ENCODE measurements at places on chromosomes 5 and 9.

GRCh38 chr5:122377026-122377425, 65.0 kb downstream of the SNCAIP start:
- DNase-seq, result no peak

DNA sequence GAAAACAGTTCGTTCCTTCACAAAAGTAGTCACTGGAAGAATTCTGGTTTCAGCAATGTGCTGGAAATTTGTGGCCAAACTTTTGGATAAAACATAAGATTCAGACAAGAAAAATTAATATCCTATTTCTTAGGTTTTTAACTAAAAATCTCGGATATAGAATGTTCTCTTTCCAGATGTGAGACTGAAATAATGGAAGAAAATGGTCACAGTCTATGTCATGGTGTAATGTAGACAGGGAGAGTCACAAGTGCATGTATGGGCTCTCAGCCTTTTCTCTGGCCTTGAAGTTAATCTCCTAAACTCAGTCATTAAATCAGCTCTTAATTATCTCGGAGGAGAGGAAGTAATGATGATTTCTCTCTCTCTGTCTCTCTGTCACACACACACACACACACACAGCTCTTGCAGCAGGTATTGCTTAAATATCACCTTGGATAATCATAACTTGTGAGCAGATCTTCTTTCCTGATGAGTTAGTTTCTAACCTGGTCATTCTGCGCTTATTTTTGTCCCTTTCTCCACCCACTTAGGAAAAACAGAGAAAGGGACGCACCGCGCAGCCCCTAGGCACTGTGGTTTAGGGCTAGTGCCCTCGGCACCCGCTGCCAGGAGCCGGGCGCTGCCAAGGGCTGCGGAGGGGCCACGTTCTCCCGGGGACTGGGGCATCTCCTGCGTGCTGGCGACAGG, 672 bp upstream of the ITGA2 start:
- DNase-seq, result no peak

GRCh38 chr9:128411364-128412119, 9.1 kb upstream of the CERCAM start:
- no peak for DNase-seq

GRCh38 chr5:99070362-99070761, 141.6 kb upstream of the CHD1 start:
- DNase-seq, result no peak

GRCh38 chr5:58640011-58640410, 57.1 kb downstream of the RAB3C start:
- DNase-seq, result no peak

DNA sequence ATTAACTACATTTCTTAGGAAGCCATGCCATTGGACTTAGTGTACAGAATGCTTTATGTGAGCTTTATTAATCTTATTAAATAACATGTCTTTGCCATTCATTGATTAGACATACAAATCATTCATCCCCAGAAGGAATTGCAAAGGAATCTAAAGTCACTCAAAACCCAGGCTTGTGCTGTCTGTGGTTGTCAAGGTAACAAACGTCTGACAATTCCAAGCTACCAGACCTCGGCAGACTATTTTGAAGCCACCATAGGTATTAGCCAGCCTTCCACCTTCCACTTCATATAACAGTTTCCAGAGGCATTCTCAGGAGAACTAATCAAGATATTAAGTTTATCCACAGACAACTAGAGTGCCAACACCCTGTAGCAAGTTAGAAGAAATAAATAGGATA, 135.2 kb upstream of the TUSC1 start:
- DNase-seq, result no peak

DNA sequence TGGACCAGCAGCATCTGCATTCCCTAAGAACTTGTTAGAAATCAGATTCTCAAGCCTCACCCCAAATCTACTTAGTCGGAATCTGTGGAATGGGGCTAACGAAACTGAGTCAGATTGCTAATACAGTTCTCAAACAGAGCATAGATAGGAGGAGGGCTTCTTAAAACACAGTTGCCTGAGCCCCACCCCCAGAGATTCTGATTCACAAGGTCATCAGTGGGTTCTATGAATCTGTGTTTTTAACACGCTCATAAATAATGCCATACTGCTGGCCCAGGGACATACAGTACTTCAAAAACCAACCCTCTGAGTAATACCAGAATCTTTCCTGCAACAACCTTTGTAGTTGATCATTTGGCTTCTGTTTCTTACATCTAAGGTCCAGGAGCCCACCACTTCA, 32.9 kb upstream of the GARNL3 start:
- no peak for DNase-seq

DNA sequence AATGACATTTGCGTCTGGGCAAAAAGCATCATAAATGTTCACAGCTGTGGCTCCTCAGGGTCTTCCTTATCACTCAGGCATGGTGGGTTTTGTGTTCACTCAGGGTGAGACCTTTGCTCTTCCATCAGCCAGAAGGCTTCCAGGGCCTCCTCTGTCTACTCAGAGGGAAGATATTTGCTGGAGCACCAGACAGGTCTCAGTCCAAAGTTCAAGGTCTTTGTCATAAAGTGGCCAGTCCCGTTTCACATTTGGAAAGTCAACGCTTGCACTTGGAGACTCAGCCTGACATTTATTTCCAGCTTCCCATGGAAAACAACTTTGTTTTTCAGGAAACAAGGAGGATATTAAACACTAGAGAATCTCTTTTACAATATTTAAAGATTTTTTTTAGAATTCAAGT, 12.2 kb upstream of the CARTPT start:
- no peak for DNase-seq

- DNase-seq, result no peak
Measured at GRCh38 chr5:120604884-120605283, 140.8 kb downstream of the PRR16 start.

DNA sequence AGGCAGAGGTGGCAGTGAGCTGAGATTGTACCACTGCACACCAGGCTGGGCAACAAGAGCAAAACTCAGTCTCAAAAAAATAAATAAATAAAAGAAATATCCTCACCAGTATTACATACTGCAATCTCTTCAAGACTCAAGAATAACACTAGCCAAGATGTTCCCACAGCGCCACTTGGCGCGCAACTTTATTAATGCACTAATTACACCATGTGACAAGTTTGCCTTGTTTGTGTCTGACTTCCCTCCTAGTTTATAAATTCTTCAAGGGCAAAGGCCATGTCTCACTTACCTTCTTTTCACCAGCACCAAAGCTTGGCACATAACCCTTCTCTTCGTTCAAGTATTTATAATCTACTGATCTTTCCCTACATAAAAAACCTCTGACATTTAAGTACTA, 4.8 kb downstream of the SKP1 start:
- no peak for DNase-seq

DNA sequence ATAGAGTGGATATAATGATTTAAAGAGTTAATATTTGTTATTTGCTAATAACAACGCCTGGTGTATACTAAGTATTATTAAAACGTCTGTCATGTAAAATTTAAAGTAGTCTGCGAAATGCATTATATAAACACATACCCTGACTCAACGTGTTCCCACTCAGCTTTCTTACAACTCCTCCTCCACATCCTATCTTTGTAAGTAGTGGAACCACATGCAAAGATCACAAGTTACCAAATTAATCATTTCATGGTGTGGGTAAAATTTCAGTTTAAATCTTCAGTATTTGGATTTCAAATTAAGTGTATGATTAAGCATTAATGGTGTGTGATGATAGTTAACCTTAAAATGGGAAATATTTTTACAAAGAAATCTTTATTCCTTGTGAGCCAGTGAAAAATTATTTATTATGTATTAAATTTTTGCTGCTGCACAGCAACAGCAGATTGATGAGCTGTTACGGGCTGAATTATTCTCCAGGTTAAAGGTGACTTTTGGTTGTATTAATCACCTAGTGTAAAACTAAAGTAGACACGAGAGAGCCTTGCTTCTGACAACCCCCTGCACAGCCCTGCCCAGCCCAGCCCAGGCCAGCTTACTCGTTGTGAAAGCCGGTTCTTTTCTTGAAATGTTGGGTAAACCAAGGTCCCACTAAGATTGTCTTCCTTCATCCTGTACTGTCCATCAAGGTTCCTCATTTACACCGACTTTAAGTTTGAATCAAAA, 373.5 kb downstream of the DTWD2 start:
- DNase-seq, result no peak

- no peak for DNase-seq
Measured at GRCh38 chr5:38590838-38591522, 34.5 kb upstream of the LIFR start.

GRCh38 chr5:35246900-35247647, 16.8 kb upstream of the PRLR start:
- DNase-seq, result no peak

DNA sequence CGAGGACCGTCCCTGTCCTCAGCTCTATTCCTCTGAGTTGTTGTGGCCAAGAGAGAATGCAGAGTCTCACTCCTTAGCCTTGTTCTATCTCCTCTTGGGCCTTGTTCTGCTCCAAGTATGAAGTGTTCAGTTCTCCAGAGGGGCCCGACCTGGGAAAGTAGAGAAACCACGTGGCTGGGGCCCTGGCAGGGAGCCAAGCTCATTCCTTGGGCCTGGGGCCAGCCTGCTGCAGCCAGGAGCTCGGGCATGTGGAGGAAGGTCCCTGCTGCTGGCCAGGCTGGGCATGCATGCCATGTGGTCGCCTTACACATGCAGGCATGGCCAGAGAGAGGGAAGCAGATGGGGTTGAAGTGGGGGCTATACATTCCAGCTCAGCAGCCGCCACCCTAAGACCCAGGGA, 60.7 kb downstream of the COL27A1 start:
- DNase-seq, result no peak

DNA sequence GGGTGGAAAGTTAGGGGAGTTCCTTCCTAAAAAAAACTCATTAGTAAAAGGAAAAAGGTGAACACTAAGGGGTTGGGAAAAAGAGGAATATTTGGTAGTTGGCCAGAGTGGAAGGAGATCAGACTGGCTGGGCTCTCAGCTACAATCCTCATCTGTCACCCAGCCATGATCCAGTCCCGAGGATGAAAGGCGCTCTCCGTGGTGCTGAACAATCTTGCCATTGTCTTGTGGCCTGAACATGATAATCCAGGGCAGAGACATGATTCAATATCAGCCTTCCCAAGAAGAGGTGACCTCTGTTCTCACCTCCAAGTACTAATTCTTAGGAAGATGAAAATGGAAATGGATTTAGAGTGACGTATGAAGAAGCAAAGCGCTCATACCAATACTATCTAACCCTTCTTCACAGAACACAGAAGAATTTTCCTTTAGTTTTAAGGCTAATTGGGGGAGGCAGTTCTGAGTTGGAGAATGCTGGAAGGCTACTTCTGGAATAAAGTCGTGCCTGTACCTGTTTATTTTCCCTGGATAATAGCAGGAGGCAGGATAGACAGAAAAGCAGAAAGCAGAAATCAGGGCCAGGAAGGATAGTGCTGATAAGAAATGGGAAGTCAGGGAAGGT, 36.6 kb upstream of the MYORG start:
- no peak for DNase-seq

DNA sequence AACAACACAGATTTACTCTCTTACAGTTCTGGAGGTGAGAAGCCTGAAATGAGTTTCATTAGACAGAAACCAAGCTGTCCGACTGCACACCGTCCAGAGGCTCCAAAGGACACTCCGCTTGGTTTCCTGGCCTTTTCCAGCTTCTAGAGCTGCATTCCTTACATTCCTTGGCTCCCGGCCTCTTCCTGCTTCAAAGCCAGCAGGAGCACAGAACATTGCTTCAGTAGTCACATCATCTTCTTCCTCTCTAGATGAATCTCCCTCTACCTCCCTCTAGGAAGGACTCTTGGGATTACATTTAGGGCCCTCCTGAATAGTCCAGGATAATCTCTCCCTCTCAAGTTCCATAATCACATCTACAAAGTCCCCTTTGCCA, 213.3 kb downstream of the CDK5RAP2 start:
- DNase-seq, result no peak

DNA sequence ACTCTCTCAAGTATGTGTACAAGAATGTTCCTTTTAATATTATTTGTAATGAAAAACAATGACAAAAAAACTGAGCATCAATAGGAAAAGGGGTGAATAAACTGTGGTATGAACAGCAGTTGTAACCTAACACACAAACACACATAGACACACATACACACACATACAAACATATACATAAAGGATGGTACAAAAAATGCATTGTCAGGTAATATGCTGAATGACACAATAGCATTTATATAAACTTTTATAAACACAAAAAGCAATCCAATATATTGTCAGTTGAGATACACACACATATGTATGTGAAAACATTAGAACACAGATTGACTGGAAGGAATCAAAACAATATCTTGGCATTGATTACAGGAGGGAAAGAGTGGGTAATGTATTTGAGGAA, 227.0 kb upstream of the ISL1 start:
- no peak for DNase-seq

DNA sequence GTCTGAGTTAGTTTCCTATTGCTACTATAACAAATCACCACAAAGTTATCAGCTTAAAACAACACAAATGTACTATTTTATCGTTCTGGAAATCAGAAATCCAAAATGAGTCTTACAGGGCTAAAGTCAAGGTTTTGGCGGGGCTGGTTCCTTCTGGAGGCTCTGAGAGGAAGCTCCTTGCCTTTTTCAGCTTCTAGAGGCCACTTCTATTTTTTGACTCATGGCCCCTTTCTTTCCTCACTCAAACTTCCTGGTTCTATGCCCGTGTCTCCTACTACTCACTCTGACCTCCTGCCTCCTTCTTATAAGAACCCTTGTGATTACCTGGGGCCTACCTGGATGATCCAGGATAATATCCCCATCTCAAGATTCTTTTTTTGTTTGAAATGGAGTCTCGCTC, 48.2 kb downstream of the GABBR2 start:
- DNase-seq, result no peak

Measured in NCI-H2171 (cell line).